ENCODE measurements at places on chromosomes 6 and 20.

GRCh38 chr20:61659246-61659993 is 406.3 kb downstream of the TAF4 start:
- no peak for DNase-seq

DNA sequence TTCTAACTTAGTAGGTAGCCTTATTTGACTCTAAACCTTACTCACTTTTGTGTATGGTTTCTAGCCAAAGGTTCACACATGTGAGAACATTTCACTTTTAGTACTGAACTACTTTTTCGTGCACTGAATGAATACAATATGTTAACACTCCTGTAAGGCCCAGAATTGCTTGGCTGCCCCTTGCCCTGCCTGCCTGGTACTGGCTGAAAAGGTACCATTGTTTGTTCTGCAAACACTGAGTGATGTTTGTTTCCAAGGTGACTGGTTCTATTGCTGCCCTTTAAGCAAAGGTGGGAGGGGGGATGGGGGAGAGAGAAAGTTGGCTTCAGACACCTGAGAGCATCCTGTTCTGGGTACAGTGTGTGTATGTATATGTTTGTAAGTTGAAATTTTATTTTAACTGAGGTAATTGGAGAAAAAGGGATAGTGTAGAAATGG is 31.2 kb downstream of the RREB1 start:
- DNase-seq: no peak

- DNase-seq: no peak
These were observed 136.5 kb downstream of the ATXN1 start for GRCh38 chr6:16624636-16625290.

- DNase-seq: no peak
These were observed 5.5 kb upstream of the POU5F1 start for GRCh38 chr6:31175971-31176370.

- DNase-seq: no peak
These were observed 75.2 kb upstream of the CDH4 start for GRCh38 chr20:61176874-61177273.

DNA sequence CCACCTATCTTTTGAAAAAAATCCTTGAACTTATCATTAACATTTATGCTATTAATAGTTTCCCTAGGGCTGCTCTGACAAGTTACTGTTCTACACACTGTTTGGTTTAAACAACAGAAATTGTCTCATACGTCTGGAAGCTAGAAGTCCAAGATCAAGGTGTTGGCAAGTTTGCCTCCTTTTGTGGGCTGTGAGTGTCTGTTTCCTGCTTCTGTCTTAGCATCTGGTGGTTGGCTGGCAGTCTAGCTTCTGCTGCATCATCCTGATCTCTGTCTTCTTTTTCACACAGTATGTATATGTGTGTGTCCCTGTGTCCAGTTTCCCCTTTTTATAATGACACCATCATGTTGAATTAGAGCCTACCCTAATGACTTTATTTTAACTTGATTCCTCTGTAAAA is 154.8 kb downstream of the RPS12 start:
- DNase-seq: no peak

DNA sequence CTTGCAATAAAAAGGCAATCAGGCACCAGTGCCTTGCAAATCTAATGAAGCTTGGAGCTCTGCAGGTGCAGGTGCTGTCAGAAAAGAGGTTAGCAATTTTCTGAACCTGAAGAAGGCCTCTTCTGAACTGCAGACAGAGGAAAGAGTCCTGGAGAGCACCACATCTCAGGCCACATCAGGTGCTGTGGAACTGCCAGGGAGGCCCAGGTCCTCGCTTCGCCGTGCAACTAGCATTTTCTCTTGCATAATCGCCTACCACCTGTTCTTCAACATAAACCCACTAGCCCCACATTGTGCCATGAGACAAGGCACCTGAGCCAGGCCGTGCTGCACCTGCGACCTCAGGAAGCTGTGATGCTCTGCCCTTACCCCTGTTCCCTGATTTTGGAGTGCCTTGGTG is 187.6 kb downstream of the DTNBP1 start:
- no peak for DNase-seq

DNA sequence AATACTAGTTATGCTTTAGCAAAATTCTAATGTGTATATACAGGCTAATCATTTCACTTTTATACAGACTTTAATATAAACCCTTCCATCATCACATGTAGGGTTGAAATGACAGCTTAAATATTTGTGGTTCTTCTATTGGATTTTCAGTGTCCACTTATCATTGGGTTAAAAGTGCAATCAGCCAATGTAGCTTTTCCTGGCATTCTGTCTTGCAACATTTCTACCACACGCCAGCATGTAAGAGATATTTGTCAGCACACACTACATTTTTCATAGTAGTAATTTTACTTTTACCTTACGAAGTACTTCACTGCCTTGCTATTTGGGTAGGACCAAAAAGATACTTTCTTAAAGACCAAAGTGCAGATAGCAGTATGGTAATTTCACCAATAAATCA is 252.0 kb downstream of the TBX18 start:
- DNase-seq: no peak

- no peak for DNase-seq
These were observed 65.3 kb downstream of the RAMACL start for GRCh38 chr6:166520905-166521834.

DNA sequence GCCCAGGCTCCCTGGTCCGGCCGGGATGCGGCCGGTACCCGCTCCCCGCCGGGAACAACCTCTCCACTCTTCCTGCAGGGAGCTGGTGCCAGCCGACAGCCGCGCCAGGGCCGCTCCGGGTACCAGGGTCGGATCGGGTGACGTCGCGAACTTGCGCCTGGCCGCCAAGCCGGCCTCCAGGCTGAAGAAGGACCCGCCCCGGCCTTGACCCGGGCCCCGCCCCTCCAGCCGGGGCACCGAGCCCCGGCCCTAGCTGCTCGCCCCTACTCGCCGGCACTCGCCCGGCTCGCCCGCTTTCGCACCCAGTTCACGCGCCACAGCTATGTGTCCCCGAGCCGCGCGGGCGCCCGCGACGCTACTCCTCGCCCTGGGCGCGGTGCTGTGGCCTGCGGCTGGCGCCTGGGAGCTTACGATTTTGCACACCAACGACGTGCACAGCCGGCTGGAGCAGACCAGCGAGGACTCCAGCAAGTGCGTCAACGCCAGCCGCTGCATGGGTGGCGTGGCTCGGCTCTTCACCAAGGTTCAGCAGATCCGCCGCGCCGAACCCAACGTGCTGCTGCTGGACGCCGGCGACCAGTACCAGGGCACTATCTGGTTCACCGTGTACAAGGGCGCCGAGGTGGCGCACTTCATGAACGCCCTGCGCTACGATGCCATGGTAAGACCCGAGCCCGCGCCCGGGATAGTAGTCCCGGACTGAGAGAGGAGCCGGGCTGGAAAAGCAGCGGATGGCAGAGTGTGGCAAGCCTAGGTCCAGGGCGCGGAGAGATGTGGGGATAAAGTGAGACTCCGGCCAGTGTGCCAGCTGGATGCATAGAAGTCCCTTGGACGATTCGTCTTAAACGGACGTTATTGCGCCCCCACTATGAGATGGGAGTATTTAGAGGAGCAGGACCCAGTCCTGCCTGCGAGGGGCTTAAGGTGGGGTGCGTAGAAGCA is at the start of gene NT5E:
Gene NT5E (plus strand): TSS at position 266 of the 942 bp plus-strand sequence. CDS start 57 bp downstream, at position 323.
- DNase-seq: peak; percentile 13

DNA sequence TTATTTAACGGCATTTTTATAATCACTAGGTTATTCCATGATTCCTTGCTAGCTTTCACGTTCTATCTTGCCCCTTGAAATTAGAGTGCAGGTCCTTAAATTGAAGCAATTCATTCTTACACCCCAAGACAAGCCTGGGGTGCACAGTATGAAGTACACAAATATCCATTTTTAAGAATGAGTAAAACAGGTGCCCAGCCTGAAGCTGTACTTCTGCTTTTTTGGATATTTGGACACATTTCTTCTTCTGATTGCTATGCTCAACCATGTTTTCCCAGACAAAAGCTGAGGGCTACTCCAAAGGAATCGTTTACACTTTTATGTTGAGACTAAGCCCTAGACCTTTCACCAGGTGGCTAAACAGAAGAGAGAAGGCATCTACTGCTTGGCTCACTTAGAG is 7.9 kb upstream of the TAGAP start:
- no peak for DNase-seq

- no peak for DNase-seq
These were observed 73.0 kb upstream of the HMGN3 start for GRCh38 chr6:79307321-79308036.

Data from caudate nucleus (tissue), 63 donors.